ENCODE measurements at places on chromosomes 12 and 14.

GRCh38 chr12:96980991-96981414 lies 73.9 kb downstream of the NEDD1 start:
- DNase-seq, result no peak

DNA sequence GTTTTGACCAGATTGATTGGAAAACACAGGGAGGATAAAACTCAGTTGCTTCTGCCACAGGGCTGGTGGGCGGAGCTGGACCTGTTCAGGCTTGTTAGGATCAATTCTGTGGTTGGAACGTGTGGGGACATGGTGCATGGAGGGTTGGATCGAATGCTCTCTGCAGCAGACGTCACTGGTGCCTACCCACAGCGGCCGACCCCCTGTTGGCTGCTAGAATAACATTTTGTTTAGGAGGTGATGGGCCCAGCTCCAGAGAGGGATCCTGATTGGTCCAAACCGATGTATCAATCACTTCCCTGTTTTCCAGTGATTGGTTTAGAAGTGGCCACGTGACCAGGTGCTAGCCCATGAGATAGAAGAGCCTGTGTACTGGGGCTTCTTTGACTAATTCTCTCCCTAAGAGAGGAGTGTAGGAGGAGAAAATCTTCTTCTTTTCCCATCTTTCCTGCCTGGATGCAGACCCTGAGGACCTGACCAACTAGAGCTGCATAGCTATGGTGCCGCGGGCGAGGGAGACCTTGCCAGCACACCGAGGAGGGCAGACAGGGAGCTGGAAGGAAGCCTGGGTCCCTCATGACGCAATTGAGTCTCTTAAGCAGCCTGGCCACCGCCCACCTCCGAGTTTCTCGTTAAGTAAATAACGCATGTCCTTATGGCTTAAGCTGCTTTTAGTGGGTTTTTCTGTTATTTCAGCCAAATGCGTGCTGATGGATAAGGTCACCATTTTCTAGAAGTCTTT lies 163.5 kb downstream of the AACS start:
- DNase-seq, result no peak

DNA sequence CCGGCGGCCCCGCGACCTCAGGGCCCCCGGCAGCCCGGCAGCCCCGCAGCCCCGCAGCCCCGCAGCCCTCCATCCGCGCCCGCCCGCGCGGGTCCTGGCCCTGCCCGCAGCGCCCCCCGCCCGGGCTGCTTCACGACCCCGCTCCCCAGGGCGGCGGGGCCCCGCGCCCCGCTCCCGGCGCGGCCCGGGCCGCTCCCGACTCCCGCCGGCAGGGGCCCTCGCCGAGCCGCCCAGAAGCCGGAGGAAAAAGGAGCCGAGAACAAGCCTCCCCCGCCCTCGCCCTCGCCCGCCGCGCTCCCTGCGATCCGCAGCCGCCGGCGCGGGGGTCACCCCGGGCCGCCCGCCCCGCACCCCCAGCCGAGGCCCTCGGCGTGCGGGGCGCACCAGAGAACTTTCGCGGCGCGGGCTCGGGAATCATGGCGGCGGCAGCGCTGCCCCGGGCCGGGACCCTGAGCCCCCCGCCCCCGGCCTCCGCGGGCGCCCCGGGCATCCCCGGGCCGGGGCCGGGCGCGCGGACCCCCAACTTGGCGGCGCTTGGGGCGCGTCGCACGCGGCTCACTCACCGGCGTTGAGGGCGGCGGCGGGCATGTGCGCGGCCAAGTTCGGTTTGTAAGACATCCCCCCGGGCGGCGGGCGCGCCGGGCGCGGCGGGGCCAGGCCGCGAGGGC lies 521 bp downstream of the CDK2AP1 start:
- peak; percentile 49 for DNase-seq

GRCh38 chr12:132456944-132457495 lies 32.9 kb upstream of the FBRSL1 start:
- DNase-seq, result no peak

DNA sequence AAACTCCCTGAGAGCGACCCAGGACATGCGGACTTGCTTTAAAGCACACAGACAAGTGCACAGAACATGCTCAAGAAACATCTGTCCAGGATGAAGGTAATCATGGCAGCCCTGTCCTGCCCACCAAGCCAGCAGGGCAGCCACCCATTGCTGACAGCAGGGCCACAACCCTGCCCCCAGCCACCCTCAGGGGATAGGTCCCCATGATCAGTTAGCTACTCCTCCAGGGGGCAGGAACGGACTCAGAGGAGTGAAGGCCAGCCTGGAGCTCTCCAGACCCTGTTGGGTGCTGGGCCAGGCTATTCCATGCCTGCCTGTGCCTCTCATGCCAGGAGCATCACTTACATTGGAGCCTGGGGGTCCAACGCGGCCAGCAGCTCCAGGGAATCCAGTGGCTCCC lies 15.8 kb downstream of the TMEM106C start:
- no peak for DNase-seq

DNA sequence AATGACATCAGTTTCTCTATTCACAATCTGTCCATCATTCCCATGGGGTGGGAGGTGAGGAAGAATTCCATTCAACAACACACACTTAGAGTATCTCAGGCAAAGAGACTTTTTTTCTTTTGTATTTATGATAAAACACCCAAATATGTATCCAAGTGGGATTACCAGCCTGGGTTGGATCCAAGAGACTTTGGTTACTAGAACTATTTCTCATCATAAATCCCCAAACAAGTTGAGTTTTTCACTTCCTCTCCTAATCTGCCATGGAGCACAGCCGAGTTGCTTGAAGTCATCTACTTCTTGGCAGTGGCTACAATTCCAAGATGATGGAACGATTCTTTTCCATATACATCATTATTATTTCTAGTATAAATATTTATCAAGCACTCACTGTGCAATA lies 209.2 kb upstream of the HMGA2 start:
- DNase-seq, result no peak

DNA sequence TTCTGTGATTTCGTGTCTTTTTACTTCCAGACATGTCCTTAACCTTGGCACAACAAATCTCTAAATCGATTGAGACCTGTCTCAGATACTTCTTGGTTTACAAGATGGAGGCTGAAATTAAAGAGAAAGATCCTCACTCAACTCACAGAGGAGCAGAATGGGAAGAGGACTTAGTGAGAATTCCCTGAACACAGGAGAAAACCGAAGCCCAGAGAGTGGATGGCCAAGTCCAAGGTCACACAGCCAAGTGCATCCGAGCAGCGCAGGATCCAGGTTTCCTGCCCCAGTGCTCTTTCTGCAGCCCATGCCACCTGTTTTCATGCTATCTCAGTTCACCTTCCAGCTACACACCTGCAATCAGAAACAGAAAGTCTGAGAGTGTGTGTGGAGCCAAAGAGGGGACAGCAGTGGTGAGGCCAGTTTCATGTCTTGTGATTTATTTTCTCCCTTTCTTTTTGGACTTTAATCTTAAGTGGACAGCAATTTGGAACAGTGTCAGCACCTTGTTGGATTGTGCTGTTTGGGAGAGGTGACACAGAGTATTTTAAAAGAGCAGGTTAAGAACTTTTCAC lies 22.9 kb upstream of the TCL1B start:
- DNase-seq, result no peak

DNA sequence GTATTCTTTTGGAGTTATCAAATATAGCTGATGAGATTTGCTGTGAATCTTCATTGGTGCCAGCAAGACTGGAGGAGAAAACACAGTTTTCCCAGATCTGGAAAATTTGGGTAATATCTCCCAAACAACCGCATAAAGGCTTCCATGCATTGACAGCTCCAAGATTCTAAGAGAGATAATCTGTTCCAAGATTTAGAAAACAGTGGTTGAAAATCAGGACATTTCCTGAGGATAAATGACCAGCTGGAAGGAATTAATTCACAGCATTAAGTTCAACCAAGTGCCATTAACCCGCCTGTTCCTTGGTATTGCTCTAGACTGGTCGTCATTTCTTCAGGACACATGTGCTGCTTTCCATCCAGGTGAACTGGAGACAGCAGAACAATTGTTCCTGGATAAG lies 147.9 kb upstream of the PRICKLE1 start:
- no peak for DNase-seq

DNA sequence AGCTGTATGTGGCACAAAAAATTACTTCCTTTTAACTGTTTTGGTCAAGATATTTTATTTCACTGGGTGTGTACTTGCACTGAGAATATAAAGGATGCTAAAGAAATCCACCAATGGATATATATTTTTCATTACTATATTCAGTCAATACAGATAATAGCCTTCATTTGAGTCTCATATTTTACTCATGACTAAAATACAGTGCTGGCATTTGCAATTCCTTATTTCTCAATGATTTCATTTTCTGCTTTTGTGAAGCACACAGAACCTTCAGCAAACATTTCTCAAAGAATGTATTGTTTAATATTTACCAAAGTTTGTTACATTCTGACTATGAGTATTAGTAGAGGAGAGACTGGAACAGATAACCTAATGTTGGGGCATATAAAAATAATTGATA lies 93.2 kb upstream of the SOX5 start:
- DNase-seq, result no peak

DNA sequence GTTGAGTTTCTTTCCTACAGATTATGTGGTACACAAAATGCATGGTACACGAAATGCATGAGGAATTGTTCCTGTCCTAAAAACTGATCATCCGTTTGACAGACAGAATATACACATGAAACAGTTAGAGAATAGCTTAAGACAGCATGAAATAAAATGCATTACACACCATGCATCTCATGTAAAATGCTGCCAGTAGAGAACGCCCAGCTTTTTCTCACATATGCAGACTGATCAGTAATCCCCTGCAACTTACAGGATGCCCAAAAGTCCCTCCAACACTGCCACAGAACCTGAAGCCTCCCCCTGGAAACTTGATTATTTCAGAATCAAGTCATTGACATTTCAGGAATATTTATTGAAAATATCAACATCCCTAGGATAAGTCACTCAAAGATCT lies 24.0 kb downstream of the IFNG start:
- DNase-seq, result no peak

- no peak for DNase-seq
These were observed 175.2 kb upstream of the HMGA2 start for GRCh38 chr12:65649126-65649525.

GRCh38 chr12:121392325-121392716 lies 7.6 kb upstream of the RNF34 start:
- no peak for DNase-seq

- no peak for DNase-seq
These were observed 245.0 kb downstream of the NUBPL start for GRCh38 chr14:31806249-31806648.

GRCh38 chr12:13170892-13171490 lies 25.5 kb upstream of the EMP1 start:
- no peak for DNase-seq

Data from stimulated activated CD4-positive, alpha-beta T cell treated with anti-CD3 and anti-CD28 coated beads, TNF-alpha, amount 100 ng/mL, for 48 hours (primary cell).